ENCODE measurements at places on chromosomes 2 and 18. TPM values are rescaled to one million over a fixed set of nuclear protein-coding genes. Genes with fewer than 3 reads are reported as not detected.

DNA sequence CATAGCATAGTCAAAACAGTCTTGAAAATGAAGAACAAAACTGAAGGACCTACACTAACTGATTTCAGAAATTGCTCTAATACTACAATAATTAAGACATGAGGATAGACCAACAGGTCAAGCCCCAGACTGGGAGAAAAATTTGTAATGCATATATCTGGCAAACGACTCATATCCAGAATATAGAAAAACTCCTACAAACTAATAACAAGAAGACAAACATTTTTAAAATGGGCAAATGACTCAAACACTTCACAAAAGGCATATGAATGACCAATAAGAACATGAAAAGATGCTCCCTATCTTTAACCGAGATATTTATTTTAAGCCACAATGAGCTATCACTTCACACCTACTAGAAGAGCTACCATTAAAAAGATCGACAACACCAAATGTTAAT lies 14.2 kb downstream of the TGFBRAP1 start:
- no peak overlapping the region for H3K4me3 ChIP-seq
- no peaks in the 10 kb centered on the region for H3K27me3 ChIP-seq
- no peak overlapping the region for H3K27ac ChIP-seq
- H3K36me3 ChIP-seq: no peaks in the 10 kb centered on the region
- H3K4me1 ChIP-seq: peaks cover 41% of the 10 kb centered on the region

DNA sequence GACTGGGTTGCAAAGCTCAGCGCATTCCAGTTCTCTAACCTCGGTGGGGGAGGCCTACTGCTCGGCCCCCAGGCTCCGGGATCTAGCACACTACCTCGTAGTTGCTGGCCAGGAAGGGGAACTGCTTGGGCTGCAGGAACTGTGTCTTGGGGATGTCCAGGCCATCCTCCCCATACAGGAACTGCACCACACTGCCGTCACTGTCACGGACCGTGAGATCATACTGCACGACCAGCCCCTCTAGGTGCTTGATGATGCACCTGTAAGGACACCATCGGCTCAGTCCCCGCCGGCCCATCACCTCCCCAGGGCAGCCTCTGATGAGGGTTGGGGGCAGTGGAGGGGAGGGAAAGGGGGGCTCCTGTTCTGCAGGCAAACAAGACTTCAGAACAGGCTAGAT lies 61.6 kb downstream of the POLR1A start:
- no peaks in the 10 kb centered on the region for H3K27me3 ChIP-seq
- no peak for DNase-seq
- H3K27ac ChIP-seq: no peak overlapping the region
- H3K36me3 ChIP-seq: peaks cover 34% of the 10 kb centered on the region
- peaks cover 8% of the 10 kb centered on the region for H3K4me1 ChIP-seq
- H3K4me3 ChIP-seq: no peak overlapping the region

GRCh38 chr2:237330541-237330940 lies 83.4 kb downstream of the COL6A3 start:
- H3K4me3 ChIP-seq: no peak overlapping the region
- H3K4me1 ChIP-seq: no peaks in the 10 kb centered on the region
- no peaks in the 10 kb centered on the region for H3K36me3 ChIP-seq
- H3K27ac ChIP-seq: no peak overlapping the region

C2orf66 gene
- not detected for polyA plus RNA-seq

IL36G gene
- not detected for polyA plus RNA-seq

DNA sequence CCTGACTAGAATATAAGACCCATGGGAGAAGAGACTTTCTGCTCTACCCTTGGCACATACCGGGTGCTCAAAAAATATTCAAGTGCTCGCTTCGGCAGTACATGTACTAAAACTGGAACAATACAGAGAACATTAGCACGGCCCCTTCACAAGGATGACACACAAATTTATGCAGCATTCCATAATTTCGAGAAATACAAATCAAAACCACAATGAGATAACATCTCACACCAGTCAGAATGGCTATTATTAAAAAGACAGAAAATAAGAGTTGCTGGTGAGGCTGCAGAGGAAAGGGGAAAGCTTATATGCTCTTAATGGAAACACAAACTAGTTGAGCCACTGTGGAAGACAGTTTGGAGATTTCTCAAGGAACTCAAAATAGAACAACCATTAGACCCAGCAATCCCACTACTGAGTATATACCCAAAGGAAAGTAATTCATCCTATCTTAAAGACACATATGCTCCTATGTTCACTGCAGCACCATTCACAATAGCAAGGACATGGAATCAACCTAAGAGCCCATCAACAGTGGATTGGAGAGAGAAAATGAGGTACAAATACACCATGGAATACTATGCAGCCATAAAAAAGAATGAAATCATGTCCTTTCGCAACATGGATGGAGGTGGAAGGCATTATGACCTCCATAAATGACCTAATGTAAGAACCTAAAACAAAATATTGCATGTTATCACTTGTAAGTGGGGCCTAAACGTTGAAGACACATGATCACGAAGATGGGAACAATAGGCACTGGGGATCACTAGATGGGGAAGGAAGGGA lies 71.6 kb upstream of the CYP1B1 start:
- no peak for DNase-seq
- H3K4me1 ChIP-seq: no peaks in the 10 kb centered on the region
- H3K36me3 ChIP-seq: no peaks in the 10 kb centered on the region
- peaks cover 11% of the 10 kb centered on the region for H3K27me3 ChIP-seq
- no peak overlapping the region for H3K4me3 ChIP-seq

Data from naive B cell (primary cell).